ENCODE measurements at places on chromosomes 7 and 10.
A peak's percentile ranks its signal among the peaks of the same experiment; 100 is the strongest.

DNA sequence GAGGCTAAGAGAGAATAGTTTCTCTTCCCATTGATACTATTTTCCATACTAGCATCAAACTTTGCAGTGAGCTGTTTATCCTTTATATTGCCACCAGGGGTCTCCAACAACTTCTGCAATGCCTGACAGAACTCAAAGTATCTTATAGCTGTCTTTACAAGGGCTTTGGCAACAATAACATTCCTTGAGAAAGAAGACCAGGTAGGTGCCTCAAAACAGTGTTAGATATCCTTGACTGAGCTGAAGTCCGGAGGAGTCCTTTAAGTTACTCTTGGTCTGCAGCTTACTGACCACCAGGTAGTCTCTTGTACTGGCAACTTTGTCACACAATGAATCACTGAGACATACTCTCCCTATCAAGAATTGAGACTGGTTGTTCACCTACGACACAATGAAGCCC, 30.0 kb upstream of the TES start:
- no peak for DNase-seq

GRCh38 chr10:99531696-99532593, 797 bp upstream of the NKX2-3 start:
- no peak for DNase-seq

- no peak for DNase-seq
These were observed 133.8 kb downstream of the WNT2 start for GRCh38 chr7:117188949-117189592.

DNA sequence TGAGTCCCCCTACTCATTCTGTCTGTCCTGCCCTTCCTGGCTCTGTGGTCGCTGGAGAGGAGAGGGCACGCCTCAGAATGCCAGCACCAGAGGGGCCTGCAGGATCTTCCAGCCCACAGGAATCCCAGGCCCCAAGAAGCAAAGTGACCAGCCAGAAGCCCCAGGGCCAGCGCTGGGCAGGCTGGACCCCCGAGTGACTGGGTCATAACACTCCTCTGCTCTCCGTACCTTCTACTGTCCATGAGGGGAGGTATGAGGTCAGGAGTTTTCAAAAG, 102.6 kb upstream of the GPR26 start:
- no peak for DNase-seq

- no peak for DNase-seq
These were observed 314.0 kb downstream of the DNAJB6 start for GRCh38 chr7:157650801-157651200.

DNA sequence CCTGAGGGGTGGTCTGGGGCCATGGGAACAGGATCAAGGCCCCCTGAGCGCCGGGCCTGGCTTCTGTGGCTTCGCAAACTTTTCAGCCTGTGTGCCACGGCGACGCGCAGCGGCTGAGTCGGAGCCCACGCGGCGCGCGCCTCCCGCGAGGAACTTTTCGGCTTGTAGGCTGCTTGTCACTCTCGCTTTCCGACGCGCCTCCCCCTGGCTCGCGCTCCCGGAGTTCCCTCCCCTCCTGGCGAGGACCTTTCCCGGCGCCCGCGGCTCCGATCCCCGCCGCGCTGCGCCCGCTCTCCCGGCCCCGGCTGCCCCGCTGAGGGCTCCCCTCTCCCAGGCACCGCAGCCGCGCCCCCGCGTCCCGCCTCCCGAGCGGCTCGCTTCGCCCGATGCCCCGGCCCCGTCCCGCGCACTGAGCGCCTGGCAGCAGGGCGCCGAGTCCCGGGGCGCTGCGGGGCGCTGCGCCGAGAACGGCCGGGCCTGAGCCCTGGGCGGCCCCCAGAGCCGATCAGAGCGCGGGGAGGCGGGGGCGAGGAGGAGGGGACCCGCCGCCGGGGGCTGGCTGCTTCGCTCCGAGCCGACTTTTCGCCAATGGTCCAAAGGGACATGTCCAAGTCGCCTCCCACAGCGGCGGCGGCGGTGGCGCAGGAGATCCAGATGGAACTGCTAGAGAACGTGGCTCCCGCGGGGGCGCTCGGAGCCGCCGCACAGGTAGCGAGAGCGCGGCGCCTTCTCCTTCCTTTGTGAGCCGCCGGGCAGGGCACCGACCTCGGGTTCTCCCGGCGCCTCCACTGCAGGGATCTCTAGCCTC, at the start of gene CACNB2:
CACNB2 (plus strand) TSS at position 276 of the 808 bp plus-strand sequence.
- DNase-seq: no peak

- DNase-seq: no peak
These were observed 14.0 kb downstream of the ITGB1 start for GRCh38 chr10:32943854-32944661.

DNA sequence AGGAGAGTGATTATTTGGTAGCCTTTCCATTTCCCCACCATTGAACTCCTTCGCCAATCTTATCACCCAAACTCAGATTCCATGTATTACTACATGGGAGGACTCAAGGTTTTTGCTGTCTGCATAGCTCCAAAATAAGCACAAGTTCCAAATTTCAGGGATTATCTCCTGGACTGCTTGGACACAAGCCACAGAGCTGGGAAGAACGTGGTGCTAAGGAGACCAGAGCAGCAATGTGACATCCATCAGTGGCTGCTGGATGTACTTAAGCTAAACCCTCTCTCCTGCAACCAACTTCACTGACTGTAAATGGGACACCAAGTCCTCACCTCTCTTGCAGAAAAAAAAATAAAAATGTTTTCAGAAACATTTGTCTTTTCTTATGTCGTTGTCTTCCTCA, 56.3 kb downstream of the NRP1 start:
- DNase-seq: no peak

GRCh38 chr7:121328508-121329190, at the start of gene WNT16:
TSS of gene WNT16 (plus strand) at chr7:121329000. CDS start at chr7:121329293, 293 bp downstream.
- no peak for DNase-seq

- DNase-seq: no peak
These were observed 254.8 kb upstream of the ZNF32 start for GRCh38 chr10:43903451-43903850.

DNA sequence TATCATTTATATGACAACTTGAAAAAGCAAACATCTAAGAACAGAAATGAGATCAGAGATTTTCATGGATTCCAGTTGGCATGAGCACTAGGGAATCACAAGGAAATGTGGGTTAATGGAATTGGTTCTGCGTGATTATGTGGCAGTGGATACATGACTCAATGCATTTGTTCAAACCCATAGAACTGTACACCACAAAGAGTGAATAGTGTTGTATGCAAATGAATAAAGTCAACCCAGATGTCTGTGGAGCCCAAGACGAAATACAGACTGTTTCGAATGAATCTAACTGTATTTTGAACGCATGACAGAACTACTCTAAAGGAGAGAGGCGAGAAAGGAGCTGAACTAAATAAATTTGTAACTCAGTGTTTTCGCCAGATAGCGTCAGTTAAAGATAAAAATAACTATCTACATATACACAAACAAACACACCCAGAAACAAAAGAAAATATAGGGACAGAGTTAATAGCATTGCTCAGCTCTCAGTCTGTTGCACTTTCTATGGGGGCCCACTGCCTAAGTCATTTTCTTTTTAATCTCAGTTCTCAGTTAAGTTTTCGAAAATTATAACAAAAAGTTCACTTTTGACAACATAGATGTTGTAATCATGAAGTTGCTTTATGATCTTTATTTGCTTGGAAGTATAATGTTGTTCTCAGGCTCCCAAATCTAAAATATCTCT, 636.7 kb upstream of the SEMA3D start:
- DNase-seq: no peak

- no peak for DNase-seq
These were observed 218.2 kb downstream of the ARL4A start for GRCh38 chr7:12905671-12906070.

GRCh38 chr10:61793760-61794703, 107.5 kb upstream of the ARID5B start:
- DNase-seq: no peak

- DNase-seq: peak; percentile 18
These were observed at the start of gene FAM20C for GRCh38 chr7:191981-192649. TSS of gene FAM20C (plus strand) at chr7:192571. CDS start at chr7:193200, 629 bp downstream.

DNA sequence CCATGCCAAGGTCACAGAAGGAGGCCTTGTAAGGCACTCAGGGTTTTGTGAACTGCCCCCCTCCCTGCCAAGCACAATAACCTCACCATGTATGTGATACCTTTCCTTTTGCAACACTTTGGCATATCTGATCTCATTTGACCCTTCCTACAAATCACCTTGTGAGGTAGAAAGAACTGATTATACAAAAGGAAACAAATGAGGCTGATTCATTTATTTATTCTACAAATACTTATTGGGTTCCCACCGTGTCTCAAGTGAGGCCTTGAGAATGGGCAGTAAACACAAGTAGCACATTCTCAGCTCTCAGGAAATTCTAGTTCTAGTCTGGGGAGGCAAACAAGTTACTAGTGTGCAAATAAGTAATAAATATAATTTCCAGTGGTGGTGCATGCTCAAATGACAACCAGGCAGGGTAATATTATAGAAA, 19.6 kb downstream of the PLCE1 start:
- no peak for DNase-seq

All from T-helper 9 cell (primary cell).